ENCODE measurements at places on chromosomes 12 and 14.

- no peak for DNase-seq
These were observed 136.2 kb upstream of the RTL1 start for GRCh38 chr14:101039755-101040138.

DNA sequence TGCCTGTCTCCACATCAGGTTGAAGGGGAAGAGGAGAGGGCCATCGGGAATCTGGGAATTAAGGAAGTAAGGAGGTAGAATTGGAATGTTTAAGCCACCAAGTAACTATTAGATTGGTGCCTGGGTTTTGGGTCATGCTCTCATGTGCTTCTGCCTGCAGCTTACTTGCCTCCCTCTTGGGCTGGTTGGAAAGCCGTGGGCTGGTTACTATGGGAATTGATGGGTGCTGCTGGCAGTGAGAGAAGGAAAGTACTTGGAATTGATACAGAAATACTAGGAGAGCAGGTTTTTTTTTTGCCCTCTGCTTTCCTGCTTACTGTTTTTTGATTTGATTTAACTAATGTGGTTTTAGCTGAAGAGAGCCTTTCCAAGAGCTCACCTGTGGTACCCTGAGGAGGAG, 493.5 kb upstream of the RGS6 start:
- no peak for DNase-seq

DNA sequence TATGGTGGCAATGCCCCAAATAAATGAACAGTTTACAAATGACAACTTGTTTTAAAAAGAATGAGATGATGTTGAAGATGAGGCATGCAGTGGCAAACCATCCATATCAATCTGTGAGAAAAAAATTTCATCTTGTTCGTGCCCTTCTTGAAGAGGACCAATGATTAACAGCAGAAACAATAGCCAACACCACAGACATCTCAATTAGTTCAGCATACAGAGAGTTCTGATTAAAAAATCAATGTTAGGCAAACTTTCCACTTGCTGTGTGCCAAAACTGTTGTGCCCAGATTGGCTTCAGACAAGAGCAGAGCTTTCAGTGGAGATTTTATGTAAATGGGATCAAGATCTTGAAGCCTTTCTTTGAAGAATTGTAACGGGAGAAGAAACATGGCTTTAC, 329.9 kb downstream of the BMP4 start:
- DNase-seq, result peak; percentile 16

- no peak for DNase-seq
These were observed 28.1 kb upstream of the GPATCH2L start for GRCh38 chr14:76123426-76124225.

Data from kidney tubule cell (primary cell).